ENCODE measurements at places on chromosomes 16 and 17. TPM values are rescaled to one million over a fixed set of nuclear protein-coding genes. Genes with fewer than 3 reads are reported as not detected.

DNA sequence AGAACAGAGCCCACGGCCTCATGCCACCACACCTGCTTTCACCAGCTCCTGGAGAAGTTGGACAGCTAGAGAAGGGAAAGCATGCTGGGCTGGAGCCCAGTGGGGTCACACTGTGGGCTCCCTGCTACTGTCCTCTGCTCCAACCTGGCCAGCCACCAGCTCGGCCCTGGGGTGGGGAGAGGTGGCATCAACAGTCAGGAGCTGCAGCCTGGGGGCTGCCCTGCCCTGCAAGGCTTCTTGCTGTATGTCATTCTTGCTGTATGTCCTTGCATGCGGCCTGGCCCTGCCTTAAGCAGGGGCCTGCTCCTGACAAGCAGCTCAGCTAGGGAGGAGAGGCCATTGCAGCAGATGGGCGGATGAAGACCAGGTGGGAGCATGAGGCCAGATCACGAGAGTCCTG is 50.7 kb upstream of the CCL2 start:
- DNase-seq = no peak

DNA sequence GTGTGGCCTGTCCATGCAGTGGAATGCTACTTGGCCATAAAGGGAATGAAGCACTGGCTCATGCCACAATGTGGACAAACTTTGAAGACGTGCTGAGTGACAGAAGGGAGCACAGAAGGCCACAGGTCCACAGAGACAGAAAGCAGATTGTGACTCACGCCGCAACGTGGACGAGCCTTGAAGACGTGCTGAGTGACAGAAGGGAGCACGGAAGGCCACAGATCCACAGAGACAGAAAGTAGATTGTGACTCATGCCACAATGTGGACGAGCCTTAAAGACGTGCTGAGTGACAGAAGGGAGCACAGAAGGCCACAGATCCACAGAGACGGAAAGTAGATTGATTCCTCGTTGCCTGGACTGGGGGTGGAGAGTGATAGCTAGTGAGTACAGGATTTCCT is 19.2 kb downstream of the ZC3H18 start:
- DNase-seq = no peak

DNA sequence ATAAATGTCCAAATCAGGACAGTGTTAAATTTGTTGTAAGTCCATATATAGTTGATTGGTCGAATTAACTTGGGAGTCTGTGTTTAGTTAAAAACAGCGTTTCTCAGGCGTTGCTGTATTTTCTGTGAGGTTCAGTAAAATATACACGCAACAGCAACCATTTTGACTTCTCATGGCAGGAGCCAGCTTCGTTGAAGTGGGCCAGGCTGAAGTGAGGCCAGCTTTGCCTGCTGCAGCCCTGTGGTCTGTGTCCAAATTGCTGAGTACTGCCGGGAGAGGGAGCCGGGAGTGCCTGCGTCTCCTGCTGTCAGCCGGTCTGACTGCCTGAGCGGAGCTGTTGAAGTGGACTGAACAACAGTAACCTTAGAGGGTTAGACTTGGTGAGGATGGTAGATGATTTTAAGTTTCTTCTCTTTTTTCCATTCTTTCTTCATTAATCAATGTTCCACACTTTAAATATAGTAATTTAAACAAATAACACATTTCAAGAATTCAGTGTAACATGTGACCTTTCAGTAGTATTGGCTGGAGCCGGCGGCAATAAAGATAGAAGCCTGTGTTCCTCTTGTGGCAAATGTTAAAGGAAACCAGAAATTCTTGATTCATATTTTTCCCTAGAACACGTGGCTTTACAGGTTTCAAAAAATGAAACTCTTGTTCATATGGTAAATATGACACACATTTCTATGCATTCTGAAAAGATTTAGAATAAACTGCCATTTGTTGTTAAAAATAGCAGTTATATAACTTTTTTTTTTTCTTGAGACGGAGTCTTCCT is 37.0 kb upstream of the ZNF750 start:
- DNase-seq = no peak

DNA sequence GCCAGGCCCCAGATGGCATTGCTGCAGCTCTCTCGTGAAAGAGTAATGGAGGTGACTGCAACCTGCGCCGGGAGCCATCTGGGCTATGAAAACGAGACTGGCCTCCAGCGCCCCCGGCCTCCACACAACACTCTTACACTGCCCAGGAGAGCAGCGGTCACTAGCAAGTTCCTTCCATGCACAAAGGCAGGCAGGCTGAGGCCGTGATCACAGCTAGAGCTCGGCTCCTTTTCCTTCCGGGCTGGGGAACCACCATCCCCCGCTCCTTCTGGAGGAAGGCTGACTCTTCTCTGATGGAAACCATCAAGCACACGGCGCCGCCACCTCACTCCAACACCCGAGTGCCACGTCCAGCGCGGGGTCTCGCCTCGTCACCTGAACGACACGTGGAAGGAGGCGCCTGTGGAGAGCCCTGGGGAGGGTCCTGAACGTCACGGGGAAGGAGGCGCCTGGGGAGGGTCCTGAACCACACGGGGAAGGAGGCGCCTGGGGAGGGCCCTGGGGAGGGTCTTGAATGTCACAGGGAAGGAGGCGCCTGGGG is 61.9 kb downstream of the KLHDC4 start:
- DNase-seq = no peak

DNA sequence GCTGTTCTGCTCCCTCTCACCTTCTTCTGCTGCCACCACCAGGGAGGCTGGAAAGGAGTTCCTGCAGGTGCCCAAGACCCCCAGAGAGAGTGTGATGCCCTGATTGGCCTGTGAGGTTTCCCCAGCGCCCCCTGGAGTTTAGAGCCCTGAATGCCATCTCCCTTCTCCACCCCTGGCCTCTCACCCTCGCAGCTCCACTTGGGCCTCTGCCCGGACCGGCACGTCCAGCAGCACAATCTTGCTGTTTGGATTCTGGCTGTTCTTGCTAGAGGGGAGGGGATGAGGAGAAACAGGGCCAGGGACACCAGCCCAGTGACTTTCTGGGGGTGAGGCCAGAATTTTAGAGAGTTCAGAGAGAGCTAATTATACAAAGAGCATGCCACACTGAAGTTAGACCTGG is 12.5 kb upstream of the FAM171A2 start:
- no peak for DNase-seq

The CBX2 gene
- 0.83 TPM for total RNA-seq

The KRTAP2-3 gene
- total RNA-seq = not detected

The CEP295NL gene
- total RNA-seq = 45.4 TPM
